ENCODE measurements at places on chromosomes 16 and 17.

GRCh38 chr16:3171181-3171854 is 16.7 kb upstream of the OR1F1 start:
- no peak for DNase-seq

- DNase-seq, result no peak
These were observed 3.0 kb downstream of the SLC35G3 start for GRCh38 chr17:35191001-35191695.

GRCh38 chr16:50124769-50125168 is 28.3 kb upstream of the TENT4B start:
- no peak for DNase-seq

DNA sequence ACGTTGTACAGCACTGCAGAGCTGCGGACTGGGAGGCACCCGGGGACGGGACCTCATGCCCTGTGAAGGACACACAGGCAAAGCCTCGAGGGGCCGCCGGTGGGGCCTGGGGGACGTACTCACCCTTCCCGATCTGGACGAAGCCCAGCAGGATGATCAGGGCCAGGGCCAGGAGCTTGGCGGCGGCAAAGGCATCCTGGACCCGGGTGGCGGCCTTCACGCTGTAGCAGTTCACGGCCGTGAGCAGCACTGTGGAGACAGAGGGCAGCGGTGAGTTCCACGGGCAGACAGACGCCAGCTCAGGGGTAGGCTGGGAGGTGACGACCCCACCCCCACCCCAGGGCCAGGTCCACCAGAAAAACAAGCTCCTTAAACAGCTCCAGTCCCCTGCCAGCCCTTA is 17.7 kb downstream of the SLC7A5 start:
- DNase-seq, result no peak

DNA sequence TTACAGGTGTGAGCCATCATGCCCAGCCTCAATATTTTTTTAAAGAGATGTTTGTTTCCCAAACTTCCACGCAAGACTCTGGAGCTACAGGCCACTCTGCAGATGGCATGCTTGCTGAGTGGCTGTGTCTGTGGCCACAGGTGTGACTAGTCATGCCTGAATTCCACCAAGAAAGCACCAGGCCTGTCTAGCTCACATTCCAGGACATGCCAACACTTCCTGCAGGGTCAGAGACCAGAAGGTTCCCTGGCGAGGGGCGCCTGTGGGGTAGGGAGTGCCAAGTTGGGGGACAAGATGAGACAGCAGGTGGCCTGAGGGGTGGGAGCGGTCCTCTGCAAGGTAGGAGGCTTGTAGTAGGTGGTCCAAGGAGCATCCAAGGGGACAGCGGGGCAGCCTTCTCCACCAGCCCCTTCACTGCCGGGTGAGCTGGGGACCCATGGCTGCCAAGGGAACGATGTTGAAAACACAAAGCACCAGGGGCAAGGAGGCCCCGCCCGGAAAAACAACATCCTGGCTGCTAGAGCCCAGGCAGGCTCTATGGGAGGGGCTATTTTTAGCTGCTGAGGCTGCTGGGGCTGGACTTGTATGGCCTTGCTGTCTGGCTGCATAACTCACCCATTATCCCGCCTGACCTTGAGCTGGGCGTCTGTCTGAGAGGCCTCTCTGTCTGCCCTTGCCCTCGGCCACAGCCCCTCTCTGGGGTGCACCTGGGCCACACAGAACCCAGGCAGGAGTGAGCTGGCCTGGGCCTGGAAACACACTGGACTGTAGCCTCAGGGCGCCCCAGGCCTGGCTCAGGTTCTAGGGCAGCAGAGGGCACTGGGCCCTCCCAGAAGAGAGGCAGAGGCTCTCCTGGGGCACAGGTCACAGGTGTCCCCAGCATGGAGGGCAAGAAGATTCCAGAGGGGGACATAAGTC is 5.7 kb downstream of the TRIM47 start:
- DNase-seq, result peak; percentile 52

DNA sequence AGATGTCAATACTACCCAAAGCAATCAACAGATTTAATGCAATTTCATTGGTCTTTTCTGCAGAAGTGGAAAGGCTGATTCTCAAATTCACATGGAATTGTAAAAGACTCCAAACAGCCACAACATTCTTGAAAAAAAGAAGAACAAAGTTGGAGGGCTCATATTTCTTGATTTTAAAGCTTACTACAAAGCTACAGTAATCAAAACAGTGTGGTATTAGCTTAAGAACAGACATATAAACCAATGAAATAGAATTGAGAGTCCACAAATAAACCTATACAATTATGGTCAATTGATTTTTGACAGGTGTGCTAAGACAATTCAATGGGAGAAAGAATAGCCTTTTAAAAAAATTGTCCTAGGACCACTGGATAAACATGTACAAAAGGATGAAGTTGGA is 14.4 kb upstream of the ABCC1 start:
- no peak for DNase-seq

GRCh38 chr17:12985431-12986293 is 32.2 kb downstream of the ELAC2 start:
- DNase-seq, result peak; percentile 57

DNA sequence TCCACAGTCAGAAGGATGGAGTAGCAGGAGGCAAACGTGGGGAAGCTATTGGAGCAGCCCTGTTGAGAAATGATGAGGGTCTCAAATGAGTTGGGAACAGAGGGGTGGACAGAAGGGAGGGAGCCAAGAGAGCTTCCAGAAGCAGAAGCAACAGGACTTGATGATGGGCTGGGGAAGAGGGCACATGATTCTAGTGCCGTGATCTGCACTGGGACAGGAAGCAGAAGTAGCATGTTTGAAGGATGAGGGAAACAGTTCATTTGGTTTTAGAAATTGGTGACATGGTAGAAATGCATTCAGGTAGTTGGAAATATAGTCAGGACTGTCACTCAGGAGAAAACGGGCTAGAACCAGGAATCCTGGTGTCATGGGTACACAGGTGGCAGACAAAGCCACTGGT is 19.4 kb downstream of the EMP2 start:
- no peak for DNase-seq
